ENCODE measurements at places on chromosomes 6 and 20. TPM values are rescaled to one million over a fixed set of nuclear protein-coding genes. Genes with fewer than 3 reads are reported as not detected.

The SPATS1 gene
- not detected for total RNA-seq

The GRM1 gene
- total RNA-seq = 0.04 TPM

The PNLDC1 gene
- 0.17 TPM for total RNA-seq

The VGLL2 gene
- not detected for total RNA-seq

The TMEM244 gene
- not detected for total RNA-seq

The HSP90AB1 gene
- 1,361 TPM for total RNA-seq

The ID4 gene
- 2.4 TPM for total RNA-seq

The RNF217 gene
- total RNA-seq = 4.9 TPM

The SLC12A5 gene
- 17.7 TPM for total RNA-seq

The SCRT2 gene
- total RNA-seq = not detected

The RSPO4 gene
- not detected for total RNA-seq

The CGA gene
- not detected for total RNA-seq

The RAMACL gene
- total RNA-seq = 0.07 TPM

The HDGFL1 gene
- not detected for total RNA-seq

The STMND1 gene
- total RNA-seq = not detected

The GNAS-AS1 gene
- total RNA-seq = not detected

The MAK gene
- 0.13 TPM for total RNA-seq

The BCAS4 gene
- 24.9 TPM for total RNA-seq

The OTOR gene
- total RNA-seq = not detected

The GPLD1 gene
- total RNA-seq = 1.1 TPM

The MUC22 gene
- total RNA-seq = 0.01 TPM

The PPIL6 gene
- 3.1 TPM for total RNA-seq

The GSTA2 gene
- 0.06 TPM for total RNA-seq

The POFUT1 gene
- total RNA-seq = 46.0 TPM

The RAET1L gene
- total RNA-seq = 0.58 TPM

The MLN gene
- not detected for total RNA-seq

The SYCP2 gene
- 0.81 TPM for total RNA-seq

The TENT5A gene
- 1.0 TPM for total RNA-seq

The TTLL9 gene
- 0.11 TPM for total RNA-seq

The CRISP3 gene
- total RNA-seq = not detected
